ENCODE measurements at places on chromosomes 1 and 21.

- DNase-seq = no peak
These were observed 22.2 kb upstream of the RUNX1 start for GRCh38 chr21:35071347-35071746.

DNA sequence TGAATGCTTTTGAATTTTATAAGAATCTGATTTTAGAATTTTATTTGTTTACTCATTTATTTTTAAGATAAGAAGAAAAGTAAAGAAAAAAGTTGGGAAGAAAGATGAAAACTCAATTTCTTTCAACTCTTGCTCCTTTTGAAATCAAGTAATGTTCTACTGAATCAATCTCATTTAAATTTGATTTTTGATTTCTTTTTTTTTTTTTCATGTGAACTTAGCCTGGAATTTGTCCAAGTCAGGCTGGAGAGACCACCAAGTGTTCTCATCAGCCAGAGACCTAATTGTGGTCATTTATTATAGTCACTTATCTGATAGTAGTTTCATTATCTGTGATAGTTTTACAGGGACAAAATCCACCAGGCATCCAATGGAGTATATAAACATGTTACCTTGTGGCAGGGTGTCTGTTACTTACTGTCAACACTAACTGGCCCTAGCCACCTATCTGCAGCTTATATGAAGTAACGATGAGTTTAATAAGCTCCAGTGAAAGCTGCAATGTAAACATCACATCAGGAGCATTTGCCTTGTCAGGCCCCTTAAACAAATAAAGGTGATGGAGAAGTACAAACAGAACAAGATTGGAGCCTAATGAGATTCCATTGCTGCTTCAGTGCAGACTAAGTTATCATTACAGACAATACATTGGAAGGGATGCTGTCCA is 39.2 kb downstream of the HLX start:
- no peak for DNase-seq

DNA sequence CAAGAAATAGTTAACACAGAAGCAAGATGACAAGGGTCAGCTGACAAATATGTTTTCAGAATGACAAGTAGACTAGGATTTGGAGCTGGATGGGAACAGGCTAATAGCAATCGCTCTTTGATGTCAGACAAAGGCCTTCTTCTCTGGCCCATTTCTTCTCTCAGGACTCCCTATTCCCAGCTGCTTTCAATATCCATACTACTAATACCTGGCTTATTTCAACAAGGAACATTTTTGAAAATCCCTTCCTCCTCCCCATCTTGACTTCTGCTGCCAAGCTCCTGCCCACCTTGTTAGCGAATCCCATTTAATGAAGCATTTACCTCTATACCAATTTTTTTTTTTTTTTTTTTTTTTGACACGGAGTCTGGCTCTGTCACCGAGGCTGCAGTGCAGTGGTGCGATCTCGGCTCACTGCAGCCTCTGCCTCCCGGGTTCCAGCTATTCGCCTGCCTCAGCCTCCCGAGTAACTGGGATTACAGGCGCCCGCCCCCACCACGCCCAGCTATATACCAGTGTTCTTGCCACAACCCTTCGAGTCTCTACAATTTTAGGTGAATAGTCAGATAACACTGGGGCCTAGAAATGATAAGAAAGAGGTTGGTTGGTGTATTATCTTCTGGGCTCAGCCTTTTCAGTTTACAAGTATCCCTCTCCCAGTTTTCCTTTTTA is 68.4 kb downstream of the MACF1 start:
- no peak for DNase-seq

GRCh38 chr1:63663301-63663700 is 70.1 kb downstream of the PGM1 start:
- DNase-seq = no peak

DNA sequence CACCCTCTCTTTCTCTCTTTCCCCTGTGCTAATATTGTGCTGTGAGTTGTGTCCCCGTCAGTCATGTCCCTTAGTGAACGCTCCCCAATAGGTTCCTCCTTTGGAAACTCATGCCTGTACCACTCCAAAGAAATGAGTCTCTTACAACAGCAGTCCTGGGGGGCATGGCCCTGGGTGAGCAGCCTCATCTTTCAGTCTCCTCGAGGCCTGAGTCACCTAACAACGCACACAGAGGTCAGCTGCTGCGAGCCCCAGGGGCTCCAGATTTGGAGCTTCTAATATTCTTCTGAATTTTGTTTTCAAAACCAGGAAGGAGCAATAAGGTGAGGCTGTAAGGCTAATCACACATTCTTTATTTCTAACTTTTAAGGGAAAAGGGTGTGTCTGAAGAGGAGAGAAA is 30.5 kb upstream of the ZBTB8A start:
- no peak for DNase-seq

GRCh38 chr1:27811741-27812500 is 18.7 kb upstream of the PPP1R8 start:
- DNase-seq = no peak

GRCh38 chr1:79133774-79134364 is 127.3 kb upstream of the ADGRL4 start:
- DNase-seq = no peak

- DNase-seq = no peak
These were observed 94.1 kb downstream of the PGBD5 start for GRCh38 chr1:230332061-230332460.

DNA sequence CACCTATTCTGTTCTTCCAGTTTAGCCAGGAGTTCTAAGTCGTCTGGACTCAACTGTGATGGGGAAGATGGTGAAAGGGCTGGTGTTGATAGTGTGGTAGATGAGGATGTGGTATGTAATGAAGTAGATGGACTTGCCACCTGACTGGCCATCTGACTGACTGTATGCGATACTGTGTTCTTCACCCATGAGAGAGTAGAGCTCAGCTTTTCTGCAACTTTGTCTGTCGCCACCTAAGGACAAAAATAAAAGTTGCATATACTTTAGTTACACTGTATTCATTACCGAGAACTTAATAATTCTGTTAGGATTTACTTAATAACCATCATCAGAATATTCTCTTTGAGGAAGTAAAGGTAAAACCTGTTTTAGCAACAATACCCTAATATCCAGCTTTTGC is 48.5 kb downstream of the EVI5 start:
- DNase-seq = no peak

- DNase-seq = peak; percentile 70
These were observed 57.5 kb downstream of the BCL9 start for GRCh38 chr1:147598621-147599361.

GRCh38 chr1:205237526-205238484 is 10.1 kb downstream of the TMCC2 start:
- no peak for DNase-seq

DNA sequence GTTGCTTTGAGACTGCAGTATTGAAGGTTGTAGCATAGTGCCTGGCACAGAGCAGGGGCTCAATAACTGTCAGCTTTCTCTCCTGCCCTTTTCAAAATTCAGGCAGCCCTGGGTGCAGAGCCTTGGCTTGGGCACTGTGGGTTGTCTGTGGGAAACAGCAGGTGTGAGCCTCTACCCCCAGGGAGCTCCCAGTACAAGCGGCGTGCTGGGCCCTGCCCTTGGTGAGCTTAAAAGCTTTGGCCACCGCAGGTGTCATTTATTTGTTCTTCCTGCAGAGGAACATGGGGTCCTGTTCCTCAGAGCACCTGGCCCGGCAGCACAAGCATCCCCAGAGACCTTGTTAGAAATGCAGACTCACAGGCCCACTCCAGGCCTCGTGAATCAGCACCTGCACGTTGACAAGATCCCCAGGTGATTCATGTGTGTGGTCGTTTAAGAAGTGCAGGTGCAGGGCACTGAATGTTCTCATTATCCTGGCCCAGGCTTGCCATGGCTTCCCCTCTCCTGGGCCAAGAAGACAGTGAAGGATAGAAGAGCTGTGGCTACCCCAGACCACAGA is 29.9 kb upstream of the IGSF21 start:
- no peak for DNase-seq

GRCh38 chr1:222880587-222880986 is 65.7 kb downstream of the DISP1 start:
- DNase-seq = no peak

DNA sequence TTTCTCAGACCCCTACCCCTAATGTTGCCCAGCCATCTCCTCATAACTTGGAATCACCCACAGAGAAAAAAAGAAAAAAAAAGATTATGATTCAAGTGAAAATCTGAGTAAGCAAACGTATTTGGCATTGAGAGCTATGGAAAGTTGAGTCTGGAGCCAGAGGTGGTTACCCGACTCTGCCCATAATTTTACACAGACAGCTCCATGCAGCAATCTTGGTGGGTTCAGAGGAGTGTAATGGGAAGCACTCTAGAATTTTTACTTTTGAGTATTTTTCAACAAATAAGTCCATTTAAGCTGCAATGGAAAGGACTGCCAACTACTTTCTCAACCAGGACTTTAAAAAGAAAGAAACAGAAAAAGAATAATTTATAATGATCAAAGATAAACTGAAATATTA is 62.7 kb downstream of the ZC3H11B start:
- DNase-seq = no peak

GRCh38 chr1:40301541-40302299 is 15.4 kb downstream of the COL9A2 start:
- no peak for DNase-seq

DNA sequence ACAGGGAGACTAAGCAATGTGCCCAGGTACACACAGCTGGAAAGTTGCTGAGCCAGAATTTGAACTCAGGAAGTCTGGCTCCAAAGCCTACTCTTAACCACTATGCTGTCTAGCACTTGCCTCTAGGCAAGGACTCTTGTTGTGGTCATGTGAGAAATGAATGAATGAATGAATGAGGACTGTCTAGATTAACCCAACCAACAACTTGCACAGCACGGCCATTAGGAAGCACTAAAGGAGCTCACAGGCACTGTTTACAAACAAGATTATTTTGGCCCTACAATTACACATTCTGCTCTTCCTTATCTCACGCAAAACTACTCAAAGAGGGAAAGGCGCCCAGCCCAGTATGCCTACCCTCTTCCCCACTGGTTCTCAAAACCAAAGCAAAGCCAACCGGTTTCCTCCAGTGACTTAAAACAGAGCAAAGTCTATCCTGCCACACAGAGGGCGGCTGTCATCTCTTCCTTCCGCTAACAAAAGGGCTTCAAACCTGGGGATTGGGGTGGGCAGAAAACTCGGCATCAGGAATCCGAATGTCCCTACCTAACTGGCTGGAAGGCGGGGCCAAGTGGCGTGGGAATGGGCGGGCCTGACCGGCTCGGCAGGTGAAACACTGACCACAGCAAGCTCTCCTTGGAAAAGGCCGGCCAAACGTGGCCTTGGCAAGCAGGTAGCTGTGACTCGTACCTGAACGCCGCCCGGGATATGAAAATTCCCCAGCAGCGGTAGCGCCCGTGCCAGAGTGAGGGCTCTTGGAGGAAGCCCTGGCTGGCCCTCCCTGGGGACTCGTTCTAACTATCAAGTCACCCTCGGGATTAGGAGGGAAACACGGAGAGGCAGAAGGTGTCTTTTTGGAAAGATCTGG is 948 bp downstream of the STK40 start:
- DNase-seq = no peak

DNA sequence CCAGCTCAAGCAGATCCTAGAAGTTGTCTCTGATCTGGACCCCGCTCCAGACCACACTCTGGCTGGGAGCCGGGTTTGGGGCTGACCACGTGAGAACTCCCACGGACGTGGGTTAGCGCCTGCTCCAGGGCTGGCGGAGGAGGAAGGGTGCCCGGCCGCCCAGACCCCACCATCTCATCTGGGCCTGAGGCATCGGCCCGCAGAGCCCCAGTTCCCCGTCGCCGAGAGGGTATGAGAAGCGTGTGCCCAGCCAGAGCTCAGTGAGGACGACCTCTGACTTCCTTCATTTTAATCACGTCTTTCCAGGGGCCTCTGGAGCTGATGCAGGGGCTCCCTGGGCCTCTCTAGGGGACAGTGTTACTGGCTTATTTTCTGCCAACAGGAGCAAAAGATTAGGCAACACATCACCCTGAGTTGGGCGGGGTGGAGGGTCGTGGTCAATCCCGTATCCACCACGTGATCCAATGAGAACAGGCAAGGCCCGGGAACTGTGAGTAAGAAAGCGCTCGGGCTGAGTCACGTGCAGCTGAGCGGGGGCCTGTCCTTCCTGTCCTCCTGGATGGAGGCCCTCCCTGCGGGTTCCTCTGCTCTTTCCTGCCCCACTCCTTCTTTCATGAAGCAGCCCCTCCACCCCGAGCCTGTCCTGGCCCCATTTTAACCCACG is 81.1 kb downstream of the SIK1 start:
- DNase-seq = no peak

DNA sequence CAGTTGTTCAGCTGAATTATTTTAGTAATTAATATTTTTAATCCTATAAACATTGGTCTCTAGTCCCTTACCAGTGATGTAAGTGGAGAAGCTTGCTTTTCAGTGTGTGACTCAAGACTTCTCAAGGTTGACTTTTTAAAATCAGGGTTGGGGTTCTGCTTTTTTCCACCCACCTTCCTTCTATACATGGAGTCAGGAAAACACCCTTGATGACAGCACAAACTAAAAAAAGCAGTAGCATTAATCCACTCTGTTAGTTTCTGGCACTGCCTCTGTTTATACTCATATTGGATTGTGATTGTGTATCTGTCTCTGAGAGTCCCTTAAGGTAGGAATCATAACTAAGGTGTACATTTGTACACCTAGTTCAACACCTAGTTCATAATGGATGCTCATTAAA is 8.3 kb upstream of the PLEKHO1 start:
- DNase-seq = no peak

DNA sequence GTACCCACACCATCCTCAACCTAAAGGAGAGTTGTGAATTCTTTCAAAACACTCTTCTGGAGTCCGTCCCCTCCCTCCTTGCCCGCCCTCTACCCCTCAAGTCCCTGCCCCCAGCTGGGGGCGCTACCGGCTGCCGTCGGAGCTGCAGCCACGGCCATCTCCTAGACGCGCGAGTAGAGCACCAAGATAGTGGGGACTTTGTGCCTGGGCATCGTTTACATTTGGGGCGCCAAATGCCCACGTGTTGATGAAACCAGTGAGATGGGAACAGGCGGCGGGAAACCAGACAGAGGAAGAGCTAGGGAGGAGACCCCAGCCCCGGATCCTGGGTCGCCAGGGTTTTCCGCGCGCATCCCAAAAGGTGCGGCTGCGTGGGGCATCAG is 638 bp upstream of the OLIG2 start:
- DNase-seq = no peak

DNA sequence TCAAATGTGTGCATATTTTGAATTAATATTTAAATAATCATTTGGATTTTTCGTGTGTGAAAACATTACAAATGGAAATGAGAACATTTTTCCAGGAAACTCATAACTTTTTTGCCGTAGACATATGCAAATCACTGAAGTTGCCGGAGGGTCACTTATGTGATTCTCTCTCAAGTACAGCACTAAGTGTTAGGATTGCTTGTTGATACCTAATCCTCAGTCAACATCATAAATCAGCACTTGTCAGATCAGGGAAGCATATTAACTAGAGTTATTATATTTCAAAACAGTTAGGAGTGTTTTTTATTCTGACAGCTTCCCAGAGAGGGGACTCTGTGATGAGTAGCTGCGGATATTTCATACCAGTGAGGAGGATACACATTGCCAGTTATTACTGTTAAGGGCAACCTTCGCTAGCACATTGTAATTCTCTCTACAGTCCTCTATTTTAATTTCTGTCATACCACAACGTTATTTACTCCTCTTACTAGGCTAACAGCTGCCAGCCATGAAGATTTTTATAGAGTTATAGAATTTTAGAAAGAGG is 41.5 kb downstream of the NCAM2 start:
- no peak for DNase-seq

- DNase-seq = no peak
These were observed 26.3 kb upstream of the PEX10 start for GRCh38 chr1:2438641-2439040.
